ENCODE measurements at places on chromosomes 3 and 15.
A peak's percentile ranks its signal among the peaks of the same experiment; 100 is the strongest.

GRCh38 chr3:180700941-180701340, 21.7 kb upstream of the CCDC39 start:
- DNase-seq = no peak

DNA sequence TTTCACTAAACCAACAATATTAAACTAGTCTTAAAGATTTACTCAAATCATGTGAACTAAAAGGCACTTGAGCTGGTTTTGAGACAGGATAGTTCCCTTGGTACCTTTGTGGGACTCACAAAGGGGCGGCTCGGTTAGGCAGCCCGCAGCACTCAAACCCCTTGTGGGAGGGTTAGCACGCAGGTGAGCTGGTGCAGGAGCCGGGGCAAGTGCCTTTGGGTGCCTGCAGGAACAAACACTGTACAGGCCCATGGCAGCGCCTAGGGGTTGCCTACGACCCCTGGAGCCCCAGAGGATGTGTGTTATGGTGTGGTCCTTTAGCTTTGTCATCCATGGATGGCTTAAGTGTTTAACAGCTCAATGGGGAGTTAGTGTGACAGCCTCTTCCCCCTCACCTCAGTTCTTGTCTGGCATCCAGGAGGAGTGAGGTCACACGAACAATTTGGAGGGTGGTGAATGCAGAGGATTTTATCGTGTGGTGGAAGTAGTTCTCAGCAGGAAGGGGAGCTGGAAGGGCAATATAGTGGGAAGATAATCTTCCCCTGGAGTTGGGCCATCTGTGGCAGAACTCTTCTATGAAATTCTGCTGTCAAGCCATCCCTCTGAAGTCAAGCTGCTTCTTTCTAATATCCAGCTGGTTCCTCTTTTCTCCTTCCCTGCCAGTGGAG, 470.9 kb downstream of the RBMS3 start:
- DNase-seq = no peak

DNA sequence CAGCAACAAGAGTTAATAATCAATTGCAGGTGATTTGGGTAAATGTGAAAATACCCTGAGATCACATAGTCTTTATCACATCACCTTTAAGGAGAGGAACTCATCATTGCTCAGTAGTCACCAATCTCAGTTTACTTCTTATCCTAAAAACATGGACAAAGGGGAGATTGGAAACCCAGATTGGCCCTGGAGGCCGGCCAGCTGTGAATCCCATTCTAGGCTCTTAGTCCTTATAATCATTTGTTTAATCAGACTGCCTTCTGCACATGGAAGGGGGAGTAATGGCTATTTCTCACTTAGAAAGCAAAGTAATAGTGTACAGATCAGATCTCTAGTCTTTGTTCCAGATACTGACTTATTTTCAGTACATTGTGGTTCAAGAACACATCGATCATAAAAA, 37.2 kb upstream of the CPB1 start:
- DNase-seq = no peak

DNA sequence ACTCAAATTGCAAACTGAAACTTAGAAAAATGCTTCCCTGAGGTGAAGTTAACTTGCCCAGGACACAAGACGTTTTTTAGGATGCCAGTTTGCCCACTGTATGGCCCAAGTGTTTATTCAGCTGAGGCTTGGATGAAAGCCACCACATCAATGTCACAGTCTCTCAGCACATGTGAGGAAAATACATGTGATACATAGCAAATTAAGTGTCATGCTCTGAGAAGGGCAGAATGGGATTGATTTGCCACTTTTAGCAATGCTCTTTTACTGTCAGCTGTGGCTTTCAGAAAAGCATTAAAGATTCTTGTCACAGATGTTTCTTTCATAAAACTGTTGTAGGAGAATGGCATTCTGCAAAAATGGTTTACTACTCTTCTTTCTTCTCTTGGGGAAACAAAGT, 165.5 kb downstream of the ZIC1 start:
- DNase-seq = no peak

- peak; percentile 60 for DNase-seq
Measured at GRCh38 chr15:70095408-70096214, 2.1 kb downstream of the TLE3 start.

DNA sequence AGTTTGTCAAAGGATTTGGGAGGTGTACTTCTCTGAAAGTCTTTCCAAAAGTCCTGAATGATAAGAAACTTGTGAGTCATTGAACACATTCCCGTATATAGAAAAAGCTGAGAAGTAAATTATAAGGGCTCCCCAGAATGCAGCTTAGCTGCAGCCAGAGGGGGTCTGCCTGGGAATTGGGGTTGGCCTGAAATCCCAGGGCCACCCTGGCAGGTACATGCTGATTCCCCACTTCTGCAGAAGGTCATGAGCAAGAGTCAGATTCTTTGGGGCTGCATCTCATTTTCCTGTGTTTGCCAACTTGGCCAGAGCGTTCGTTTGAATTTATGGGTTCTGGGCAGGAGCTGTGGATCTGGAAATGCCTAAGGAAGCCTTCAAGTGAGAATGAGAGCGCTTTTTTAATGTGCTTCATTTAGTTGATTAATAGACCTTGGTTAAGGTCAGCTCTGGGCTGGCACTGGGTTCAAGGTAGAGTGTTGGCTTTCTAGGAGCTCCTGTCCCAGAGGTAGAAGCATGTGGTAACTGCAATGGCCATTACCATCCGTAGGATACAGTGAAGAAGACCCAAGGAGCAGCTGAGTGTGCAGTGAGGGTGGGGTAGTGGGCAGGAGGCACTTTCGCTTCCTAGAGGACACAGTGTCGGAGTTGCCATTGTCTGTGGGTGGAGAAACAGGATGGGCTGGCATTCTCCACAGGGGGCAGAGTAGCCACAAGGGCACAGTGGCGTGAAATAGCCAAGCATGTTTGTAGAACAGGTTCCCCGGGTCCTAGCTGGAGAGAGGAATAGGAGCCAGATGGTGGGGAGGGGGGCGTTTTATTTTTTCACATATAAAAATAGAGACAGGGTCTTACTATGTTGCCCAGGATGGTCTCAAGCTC, 3.2 kb downstream of the SLC6A6 start:
- DNase-seq = no peak

GRCh38 chr15:66862940-66863335, 160.9 kb downstream of the SMAD6 start:
- peak; percentile 49 for DNase-seq

DNA sequence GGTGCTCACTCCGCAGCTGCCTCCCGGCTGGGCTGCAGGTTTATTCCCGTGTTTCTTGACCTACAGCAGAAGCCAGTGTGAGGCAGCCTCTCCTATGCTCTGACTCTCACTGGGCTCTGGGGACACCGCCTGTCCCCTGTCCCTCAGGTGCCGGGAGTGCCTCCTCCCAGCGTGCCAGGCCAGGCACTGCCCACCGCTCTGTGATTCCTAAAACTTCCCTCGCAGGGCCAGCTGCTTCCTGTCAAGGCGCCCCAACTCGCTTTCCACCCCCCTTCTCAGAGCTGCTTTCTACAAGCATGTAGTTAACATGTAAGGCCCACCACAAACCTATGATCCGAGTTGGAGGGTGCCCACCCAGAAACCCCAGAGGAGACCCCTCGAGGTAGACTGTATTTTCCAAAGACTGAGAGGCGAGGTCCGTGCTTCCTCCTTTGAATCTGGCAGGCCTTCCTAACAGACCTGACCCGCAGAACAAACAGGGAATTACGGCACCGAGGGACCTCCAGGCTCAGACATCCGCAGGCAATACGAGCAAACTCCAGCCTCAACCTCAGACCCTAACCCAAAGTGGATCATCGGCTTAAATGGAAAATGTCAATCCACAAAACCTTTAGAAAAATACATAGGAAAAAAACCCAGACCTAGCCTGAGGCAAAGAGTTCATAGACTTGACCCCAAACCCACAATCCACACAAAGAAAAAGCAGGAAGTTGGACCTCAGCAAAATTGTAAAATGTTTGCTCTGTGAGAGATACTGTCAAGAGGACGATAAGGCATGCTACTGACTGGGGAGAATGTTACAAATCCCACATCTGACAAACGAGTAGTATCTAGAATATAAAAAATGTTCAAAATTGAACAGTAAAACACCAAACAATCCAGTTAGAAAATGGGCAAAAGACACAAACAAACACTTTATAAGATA, 121.3 kb upstream of the IQSEC1 start:
- no peak for DNase-seq

DNA sequence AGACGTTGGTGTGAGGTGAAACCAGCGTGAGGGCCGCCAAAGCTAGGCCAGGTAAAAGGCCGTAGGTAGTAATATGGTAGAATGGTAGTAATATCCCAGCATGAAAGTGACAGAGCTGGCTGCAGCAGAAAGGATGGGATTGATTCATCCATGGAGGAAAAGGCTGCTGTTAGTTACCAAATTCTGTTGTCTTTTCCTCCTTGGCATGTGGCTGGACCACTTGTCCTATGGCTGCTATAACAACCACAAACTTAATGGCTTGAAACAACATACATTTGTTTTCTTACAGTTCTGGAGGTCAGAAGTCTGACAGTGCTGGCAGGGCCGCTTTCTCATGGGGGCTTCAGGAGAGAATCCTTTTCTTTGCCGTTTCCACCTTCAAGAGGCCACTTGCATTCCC, 47.8 kb upstream of the CHST2 start:
- no peak for DNase-seq

DNA sequence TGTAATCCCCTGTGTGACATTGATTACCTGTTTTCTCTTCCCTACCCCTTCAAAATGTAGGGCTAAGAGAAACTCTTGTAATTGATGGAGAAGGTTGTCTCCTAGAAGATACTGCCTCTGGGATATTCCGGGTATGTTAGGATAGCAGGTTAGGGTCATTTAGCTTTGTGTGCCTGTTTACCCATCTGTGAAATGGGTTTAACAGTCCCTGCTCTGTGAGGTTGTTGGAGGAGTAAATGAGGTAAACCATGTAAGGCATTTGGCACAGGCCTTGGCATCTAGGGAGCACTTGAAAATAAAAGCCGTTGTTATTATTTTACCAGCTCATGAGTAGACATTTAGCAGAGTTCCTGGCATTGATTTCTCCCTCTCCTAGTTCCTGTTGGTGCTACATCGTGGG, 16.4 kb downstream of the PTPRG start:
- no peak for DNase-seq

GRCh38 chr3:196872316-196872715, 4.6 kb downstream of the SENP5 start:
- DNase-seq = no peak

- DNase-seq = no peak
Measured at GRCh38 chr3:195921334-195921791, 13.0 kb upstream of the TNK2 start.

DNA sequence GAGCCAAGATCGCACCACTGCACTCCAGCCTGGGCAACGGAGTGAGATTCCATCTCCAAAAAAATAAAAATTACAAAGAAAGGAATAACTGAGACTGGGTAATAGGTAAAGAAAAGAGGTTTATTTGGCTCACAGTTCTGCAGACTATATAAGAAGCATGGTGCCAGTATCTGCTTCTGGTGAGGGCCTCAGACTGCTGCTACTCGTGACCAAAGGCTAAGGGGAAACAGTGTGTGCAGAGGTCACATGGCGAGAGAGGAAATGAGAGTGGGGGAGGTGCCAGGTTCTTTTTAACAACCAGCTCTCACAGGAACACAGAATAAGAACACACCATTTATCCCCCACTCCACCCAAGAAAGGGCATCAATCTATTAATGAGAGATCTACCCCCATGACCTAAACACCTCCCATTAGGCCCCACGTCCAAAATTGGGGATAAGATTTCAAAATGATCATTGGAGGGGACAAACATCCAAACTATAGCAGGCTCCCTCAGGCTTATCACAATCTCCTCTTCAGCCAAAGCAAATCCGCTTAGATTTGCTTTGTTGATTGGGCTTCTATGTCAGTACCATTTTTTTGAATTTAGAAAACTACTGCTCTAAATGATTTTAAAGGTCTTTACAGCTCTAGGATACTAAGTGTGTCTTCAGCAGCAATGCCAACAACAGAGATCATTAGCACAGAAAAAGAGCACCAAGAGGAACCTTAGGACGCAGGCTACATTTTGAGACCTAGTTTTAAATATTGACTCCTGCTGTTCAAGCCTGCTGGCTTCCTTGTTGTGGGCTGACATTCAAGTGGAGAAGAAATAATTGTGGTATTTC, 84.2 kb upstream of the TBL1XR1 start:
- no peak for DNase-seq

GRCh38 chr15:81256916-81257315, 60.2 kb downstream of the IL16 start:
- DNase-seq = no peak

GRCh38 chr3:178236555-178237277, 299.5 kb upstream of the KCNMB2 start:
- no peak for DNase-seq

DNA sequence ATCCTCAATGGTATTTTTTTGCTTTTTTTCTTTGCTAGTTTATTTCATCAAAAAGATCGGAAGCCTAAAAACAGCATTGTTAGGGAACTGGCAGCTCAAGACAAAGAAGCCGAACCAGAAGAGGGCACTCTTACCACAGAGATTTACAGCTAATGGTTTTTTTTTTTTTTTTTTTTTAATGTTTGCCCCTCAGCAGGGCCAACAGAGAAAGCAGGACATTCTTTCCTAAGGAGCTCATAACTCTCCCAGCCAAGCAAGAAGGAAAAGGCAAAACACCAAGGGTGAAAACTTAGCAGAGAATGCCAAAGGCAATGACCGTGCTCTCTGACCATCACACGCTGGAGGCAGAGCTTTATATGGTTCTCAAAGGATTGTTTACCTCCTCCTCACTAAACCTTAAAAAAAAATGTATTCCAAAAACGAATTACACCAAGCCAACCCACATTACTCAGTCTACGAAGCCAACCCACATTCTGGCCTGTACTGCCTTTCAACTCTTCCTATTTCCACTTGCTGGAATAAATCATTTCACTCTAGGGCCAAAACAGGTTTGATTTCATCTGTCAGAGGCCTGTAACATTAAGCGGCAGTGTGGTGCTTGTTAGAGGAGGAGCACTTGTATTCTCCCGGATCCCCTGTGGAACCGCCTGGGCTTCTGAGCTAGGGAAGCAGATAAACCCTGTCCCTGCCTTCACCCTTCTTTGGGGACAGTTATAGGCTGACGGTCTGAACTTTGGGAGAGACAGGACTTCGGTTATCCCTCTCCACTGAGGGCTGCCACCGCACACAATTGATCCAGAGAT, 35.6 kb upstream of the GYG1 start:
- no peak for DNase-seq

GRCh38 chr3:185960522-185961288, 22.9 kb upstream of the TRA2B start:
- no peak for DNase-seq

GRCh38 chr3:114867359-114867758, 279.7 kb downstream of the ZBTB20 start:
- no peak for DNase-seq

- DNase-seq = no peak
Measured at GRCh38 chr3:43784640-43785011, 93.9 kb downstream of the ABHD5 start.

GRCh38 chr15:48358229-48359152, 27.3 kb downstream of the DUT start:
- DNase-seq = no peak
